ENCODE measurements at places on chromosomes 2 and 18.

GRCh38 chr2:12488352-12489318, 228.1 kb upstream of the TRIB2 start:
- no peak for DNase-seq

DNA sequence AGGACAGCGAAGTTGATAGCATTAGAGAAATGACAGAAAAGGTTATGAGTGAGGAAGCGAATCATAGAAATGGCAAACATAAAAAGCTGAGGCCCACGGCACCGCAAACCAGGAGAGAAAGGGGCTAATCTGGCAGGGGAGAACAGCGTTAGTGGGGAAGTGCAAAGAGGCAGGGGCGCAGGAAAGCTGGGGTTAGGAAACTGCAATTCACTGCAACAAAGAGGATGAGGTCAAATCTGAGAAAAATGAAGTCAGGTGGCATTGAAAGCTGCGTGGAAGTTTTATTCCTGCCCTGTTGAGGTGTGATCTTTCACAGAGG, 653 bp upstream of the ABI2 start:
- DNase-seq: no peak

GRCh38 chr2:120400551-120400950, 54.6 kb downstream of the INHBB start:
- no peak for DNase-seq

- no peak for DNase-seq
These were observed 5.8 kb upstream of the D2HGDH start for GRCh38 chr2:241728627-241729026.

- DNase-seq: no peak
These were observed 96.3 kb upstream of the B3GNT2 start for GRCh38 chr2:62099523-62100175.

Data from C1 segment of cervical spinal cord (tissue), 14 donors.